ENCODE measurements at places on chromosomes 5 and 9.
A peak's percentile ranks its signal among the peaks of the same experiment; 100 is the strongest.

- DNase-seq = no peak
Observed at GRCh38 chr5:118596255-118596654, 392.1 kb downstream of the DTWD2 start.

DNA sequence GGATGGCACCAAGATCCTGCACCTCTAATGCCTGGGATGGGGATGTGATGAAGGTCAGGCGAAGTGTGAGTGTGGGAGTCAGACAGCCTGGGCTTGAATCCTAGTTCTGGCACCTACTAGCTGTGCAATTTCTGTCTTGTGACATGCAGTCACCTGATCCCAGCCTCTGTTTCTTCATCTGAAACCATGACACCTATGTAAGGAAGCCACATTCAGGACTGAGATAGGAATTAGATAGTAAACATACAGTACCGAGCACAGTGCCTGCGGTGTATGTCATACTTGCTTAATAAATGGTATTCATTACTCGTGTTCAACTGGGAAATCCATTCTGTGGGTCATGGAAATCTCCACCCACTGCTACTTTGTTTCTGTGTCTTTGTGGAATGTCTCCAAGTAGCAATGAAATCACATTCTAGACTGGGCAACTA is 140.6 kb upstream of the STC2 start:
- no peak for DNase-seq

GRCh38 chr5:81068063-81068462 is 107.9 kb downstream of the RASGRF2 start:
- DNase-seq = no peak

DNA sequence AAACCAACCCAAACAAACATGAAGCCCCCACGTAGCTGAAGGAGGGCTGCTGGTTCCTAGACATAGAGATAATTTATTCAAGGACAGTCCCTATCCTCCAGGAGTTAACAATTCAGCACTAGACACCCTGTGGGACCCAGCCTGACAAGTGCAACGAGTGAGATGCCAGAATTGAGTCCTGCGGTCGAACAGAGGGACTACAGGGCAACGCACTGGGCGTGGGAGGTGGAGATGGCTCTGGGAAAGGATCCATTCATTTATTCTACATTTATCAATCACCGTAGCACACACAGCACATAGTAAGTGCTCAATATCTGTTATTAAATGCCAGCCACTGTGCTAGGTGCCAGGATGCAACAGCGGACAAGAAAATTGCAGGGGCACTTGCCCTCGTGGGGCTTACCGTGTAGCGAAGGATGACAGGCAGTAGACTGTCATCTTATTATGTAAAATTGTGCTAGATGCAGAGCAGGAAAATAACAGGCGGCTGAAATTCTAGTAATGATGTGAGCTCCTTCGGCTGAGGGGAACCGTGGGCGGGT is 855 bp upstream of the ARHGAP26 start:
- no peak for DNase-seq

GRCh38 chr9:136086213-136086881 is 8.7 kb downstream of the NACC2 start:
- DNase-seq = no peak

GRCh38 chr5:82163452-82164175 is 114.5 kb downstream of the RPS23 start:
- DNase-seq = no peak

GRCh38 chr5:34639852-34640626 is 16.1 kb upstream of the RAI14 start:
- DNase-seq = no peak

GRCh38 chr9:74847478-74848152 is 40.1 kb downstream of the TRPM6 start:
- no peak for DNase-seq

DNA sequence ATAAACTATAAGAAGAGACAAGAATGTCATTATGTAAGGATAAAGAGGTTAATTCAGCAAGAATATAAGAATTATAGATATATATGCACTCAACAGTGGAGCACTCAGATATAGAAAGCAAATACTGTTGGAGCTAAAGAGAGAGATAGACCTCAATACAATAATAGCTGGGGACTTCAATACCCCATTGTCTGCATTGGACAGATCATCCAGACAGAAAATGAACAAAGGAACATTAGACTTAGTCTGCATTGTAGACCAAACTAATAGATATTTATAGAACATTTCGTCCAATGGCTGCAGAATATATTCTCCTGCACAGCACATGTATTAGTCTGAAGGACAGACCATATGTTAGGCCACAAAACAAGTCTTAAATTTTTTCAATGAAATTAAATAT is 777.1 kb downstream of the CDH18 start:
- no peak for DNase-seq

GRCh38 chr9:124008694-124009530 is 2.7 kb upstream of the LHX2 start:
- DNase-seq = no peak

DNA sequence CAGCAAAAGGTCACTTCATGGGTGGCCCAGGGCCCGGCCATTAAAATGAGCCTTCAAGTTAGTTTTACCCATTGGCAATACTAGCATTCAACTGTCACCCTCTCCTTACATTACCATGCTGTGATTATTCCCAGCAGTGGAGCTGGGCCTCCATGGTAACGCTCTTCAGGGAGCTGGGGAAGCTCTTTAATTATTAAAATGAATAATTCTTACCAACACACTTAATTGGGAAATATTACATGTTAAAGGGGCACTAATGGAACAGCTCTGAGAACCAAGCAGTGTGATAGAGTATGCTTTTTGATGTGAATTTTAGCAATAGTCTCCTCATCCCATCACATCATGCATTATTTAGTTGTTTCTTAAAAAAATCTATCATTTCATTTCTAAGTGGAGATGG is 187.2 kb downstream of the CEMIP2 start:
- DNase-seq = no peak

DNA sequence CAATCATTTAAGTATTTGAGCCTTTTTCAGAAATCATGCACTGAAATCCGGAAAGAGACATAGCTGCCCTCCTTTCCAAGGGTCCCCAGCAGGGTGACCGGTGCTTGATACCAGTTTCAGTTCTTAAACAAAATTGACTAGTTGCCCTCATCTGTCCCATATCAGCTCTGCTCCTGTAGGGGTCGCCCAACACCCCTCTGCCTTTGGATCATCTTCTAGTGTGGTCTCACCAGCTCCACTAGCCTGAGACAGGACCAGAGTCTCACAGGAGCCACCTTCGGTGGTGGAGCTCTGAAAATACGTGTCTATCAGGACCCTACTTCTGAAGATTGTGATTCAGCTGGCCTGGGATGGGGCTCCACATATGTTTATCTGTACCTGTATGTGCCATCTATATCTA is 428.2 kb downstream of the ENC1 start:
- no peak for DNase-seq

DNA sequence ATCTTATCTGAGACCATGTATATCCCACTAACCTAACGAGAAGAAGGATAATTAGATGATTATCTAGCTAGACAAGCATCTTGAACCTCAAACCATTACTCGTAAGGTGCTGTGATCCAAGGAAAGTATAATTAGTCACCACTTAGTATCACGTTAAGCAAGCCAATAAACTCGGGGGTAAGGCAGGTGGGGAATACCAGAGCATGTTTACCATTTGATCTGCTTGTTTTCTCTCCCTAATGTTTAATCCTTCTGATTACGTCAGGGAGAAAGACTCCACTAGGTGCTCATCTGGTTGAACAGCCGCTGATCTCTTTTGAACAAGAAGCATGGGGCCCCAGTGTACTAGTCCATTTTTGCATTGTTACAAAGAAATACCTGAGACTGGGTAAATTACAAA is 69.9 kb upstream of the SLC1A1 start:
- DNase-seq = no peak

DNA sequence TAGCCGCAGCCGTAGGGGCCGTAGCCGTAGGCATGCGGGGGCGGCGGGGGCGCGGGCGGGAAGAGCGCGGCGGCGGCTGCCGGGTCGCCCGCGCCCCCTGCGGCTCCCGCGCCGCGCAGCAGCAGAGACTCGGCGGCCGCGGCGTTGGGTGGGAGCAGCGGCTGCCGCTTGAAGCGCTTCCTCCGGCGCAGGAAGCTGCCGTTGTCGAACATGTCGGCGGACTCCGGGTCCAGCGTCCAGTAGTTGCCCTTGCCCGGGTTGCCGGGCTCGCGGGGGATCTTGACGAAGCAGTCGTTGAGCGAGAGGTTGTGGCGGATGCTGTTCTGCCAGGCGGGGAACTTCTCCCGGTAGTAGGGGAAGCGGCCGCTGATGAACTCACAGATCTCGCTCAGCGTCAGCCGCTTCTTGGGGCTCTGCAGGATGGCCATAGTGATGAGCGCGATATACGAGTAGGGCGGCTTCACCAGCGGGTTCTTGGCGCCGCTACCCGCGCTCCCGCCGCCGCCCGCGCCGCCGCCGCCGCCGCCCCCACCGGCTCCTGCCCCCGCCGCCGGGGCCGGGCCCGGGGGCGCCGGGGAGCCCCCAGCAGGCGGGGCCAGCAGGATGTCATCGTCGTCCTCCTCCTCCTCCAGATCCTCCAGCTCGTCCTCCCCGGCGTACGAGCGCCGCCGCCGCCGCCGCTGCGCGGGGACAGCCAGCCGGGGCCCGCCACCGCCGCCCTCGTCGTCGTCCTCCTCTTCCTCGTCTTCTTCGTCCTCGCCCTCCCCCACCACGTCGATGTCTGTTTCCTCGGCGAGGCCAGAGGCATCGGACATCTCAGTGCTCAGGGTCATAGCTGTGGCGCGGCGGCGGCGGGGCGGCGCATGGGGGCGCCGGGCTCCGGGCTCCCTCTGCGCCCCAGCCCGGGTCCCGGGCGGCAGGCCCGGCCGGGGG is 781 bp downstream of the FOXD1 start:
- peak; percentile 13 for DNase-seq

- no peak for DNase-seq
Observed at GRCh38 chr5:102792705-102793104, 37.6 kb downstream of the PAM start.

DNA sequence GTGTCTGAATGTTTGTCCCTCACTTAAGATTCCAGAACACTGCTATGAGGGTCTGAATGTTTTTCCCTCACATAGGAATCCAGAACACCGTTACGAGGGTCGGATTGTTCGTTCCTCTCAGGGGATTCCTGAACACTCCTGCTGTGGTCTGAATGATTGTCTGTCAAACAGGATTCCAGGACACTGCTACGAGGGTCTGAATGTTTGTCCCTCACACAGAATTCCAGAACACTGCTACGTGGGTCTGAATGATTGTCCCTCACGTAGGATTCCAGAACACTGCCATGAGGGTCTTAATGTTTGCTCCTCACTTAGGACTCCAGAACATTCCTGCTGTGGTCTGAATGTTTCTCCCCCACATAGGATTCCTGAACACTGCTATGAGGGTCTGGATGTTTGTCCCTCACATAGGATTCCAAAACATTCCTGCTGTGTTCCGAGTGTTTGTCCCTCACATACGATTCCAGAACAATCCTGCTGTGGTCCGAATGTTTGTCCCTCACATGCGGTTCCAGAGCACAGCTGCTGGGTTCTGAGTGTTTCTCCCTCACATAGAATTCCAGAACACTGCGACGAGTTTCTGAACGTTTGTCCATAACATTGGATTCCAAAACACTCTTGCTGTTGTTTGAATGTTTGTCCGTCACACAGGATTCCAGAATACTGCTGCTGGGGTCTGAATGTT is 199.5 kb downstream of the FOXD4L6 start:
- DNase-seq = no peak

- DNase-seq = no peak
Observed at GRCh38 chr5:111384220-111384619, 128.1 kb downstream of the STARD4 start.

DNA sequence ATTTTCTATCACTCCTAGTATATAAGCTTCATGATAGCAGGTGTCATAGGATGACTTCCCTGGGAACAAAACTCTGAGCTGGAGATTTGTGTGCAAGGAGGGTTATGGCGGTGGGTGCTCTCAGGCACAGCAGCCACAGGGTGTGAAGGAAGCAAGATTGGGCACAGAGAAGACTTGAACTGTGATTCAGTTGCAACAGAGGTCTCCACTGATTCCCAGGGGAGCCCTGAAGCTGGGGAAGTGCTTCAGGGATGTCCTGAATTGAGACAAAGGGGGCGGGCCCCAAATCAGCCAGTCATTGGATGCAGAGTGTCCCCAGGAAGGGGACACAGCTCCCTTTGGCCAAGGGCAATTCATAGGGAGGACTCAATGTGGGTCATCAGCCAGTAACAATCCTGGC is 44.4 kb upstream of the ANKRD55 start:
- no peak for DNase-seq

- no peak for DNase-seq
Observed at GRCh38 chr5:156361436-156362109, 34.6 kb downstream of the SGCD start.

GRCh38 chr5:39518516-39518915 is 93.7 kb upstream of the DAB2 start:
- no peak for DNase-seq

DNA sequence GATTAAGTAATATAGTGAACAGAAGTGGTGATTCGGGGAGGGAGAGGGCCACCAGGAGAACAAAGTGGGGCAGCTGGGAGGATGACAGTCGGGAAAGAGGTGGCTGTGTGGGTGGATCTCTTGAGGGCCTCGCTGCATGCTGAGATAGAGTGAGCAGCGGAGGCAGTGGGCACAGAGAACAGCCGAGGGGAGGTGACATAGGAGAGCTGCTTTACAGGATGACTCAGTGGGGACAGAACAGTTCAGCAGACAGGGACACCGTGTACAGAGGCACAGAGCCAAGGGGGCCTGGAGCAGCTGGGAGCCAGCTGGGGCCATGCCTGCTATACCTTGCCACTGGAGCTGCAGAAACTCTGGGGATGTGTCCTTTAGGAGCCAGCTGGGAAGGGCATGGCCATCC is 273.9 kb downstream of the GADD45G start:
- DNase-seq = no peak

DNA sequence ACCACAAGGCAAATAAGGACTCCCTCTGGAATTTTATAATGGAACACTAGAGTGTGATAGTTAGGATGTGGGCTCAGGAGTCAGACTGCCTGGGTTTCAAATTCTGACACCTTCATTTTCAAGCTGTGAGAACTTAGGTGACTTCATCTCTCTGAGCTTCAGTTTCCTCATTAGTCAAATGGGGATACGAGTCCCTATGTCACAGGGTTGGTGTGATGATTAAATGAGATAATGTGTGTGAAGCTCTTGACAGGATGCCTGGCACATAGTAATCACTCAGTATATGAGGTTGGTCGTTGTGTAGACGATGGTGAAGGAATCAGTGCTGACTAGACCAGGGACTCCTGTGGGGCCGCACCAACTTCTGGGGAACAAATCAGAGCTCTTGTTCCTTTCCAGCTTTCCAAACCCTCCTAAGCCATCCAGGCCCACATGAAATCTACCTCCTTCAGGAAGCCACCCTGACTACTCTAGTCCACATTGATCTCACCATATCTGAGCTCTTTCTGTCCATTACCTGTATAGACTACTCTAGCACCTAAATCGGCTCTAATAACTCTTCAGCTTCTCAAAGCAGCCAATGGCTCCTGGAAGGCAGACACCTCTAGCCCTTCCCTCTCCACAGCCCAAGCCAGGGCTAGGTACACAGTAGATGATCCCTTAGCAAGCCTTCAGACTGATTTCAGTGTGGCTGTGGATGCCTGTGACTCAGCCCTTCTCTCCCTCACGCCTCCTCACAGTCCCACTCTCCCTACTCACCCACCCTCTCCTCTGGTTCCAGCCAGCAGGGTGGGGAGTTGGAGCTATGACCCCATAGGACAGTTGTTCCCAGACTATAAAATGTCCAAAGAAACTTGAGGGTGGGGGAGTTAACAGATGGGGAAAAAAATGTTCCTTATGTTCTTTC is 2.5 kb upstream of the TCF7 start:
- DNase-seq = peak; percentile 57

- DNase-seq = no peak
Observed at GRCh38 chr9:76032797-76033373, 142.4 kb downstream of the PCSK5 start.

Measured in CD8-positive, alpha-beta T cell (primary cell).